ENCODE measurements at places on chromosomes 5 and 9. TPM values are rescaled to one million over a fixed set of nuclear protein-coding genes. Genes with fewer than 3 reads are reported as not detected.

GRCh38 chr5:180670586-180671359, 21.4 kb upstream of the FLT4 start:
- DNase-seq = no peak

DNA sequence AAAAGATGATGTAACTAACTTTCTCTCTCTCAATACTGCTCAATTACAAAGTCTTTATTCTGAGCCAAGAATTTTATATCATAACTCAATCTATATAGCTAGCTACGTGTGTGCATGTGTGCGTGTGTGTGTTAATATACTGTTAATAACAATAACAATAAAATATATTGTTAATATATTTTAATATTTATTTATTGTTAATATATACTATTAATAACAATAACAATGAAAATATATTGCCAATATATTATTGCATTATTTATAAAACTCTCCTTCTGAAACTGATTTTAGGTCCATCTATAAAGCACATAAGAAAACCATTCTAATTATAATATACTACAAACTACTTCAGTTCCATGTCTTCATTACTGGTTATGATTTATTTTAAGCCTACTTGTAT, 60.6 kb downstream of the RASEF start:
- DNase-seq = no peak

The SLC6A7 gene
- not detected for total RNA-seq

GRCh38 chr5:154993461-154993860, 20.1 kb upstream of the KIF4B start:
- DNase-seq = no peak

DNA sequence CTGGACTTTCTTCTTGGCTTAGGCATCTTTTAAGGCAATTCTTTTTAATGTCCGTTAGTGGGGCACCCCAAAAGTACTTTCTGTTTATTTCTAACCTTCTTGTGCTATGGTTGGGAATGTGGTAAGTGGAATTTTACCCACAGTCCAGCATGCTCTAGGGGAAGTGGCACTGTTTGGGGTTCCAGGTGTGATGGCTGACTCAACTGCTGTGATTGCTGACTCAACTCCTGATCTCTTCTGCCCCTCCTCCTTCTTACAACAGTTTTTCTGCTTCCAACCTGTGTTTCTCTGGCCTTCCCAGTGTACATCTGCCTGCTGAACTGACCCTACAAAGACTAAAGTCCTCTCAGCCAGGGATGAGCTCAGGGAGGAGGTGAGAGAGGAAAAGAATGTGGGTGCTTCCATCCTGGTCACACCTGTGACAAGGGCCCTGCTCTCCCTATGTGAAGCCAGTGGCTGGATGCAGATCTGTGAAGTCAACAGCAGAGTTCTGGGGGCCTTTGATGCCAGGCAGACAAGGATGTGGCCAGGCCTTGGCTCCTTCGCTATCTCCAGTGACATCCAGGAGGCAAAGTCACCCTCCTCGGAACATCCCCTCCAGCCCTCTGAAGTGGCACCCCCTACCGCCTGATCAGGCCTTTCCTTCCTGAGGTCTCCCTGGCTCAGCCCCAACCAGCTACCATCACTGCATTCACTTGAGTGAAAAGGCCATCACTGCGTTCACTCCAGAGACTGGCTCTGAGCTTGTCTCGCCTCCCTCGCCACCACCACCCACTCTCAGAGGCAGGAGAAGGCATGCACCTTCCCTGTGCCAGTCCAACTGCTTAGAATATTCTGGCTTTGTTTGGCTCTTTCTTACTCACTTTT, 72.2 kb downstream of the C5orf15 start:
- no peak for DNase-seq

DNA sequence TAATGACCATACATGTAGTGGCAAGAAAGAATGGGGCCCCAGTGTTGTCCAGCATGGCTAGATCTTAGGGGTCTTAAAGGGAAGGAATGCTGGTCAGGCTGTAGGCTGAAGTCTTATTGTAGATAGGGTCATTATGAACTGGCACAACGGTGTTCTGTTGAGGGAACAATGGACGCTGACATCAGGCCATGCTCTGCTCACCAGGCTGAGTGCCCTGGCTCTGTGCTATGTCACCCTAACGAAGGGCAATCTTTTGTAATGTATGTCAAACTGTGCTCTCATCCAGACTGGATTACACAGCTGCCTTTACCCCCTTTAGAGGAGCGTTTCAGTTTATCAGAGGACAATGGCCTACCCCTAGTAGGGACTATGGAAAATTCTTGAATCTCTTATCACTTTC, 14.6 kb upstream of the ZNF608 start:
- DNase-seq = no peak

- DNase-seq = no peak
Observed at GRCh38 chr9:122562134-122562760, 9.3 kb downstream of the OR1N2 start.

The C9 gene
- not detected for total RNA-seq

GRCh38 chr9:108363311-108363710, 492.5 kb downstream of the ACTL7B start:
- peak; percentile 17 for DNase-seq

The SLC34A1 gene
- total RNA-seq = not detected

- DNase-seq = no peak
Observed at GRCh38 chr5:143334903-143335302, 68.6 kb downstream of the NR3C1 start.

The PTPRD gene
- total RNA-seq = 0.78 TPM

DNA sequence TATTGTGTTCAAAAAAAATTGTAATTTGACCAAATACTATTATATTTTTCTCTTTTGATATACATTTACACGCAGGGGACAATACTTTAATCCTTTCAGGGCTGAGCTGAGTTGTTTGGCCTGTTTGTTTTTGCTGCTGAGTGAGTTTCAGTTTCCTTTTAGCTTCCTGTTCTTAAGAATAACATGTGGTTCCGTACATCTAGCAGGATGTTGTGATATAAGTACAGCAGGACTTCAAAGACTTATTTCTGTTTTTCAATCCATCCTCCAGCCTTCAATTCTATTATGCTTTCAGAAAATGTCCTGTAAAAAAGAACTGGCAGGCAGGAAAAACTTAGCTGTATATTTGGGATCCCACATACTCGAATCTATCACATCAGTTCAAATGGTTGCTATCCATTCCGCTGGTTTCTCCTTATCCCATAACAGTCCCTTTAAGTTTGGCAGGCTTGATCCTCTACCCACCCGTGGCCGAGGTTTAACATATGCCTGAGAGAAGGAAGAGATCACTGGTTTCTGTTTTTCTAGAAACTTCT, 1037.3 kb upstream of the ACO1 start:
- DNase-seq = no peak

The ADAMTSL1 gene
- total RNA-seq = 0.58 TPM

The NFIB gene
- total RNA-seq = 40.9 TPM

The CD72 gene
- total RNA-seq = 18.3 TPM

The SCAMP1 gene
- 20.5 TPM for total RNA-seq

The SLC45A2 gene
- not detected for total RNA-seq

GRCh38 chr5:136020383-136021015, 8.3 kb upstream of the TGFBI start:
- no peak for DNase-seq

The DBN1 gene
- 16.3 TPM for total RNA-seq

GRCh38 chr9:108852079-108852478, 3.7 kb downstream of the ACTL7B start:
- no peak for DNase-seq

GRCh38 chr9:95092262-95093072, 225.0 kb downstream of the FANCC start:
- DNase-seq = peak; percentile 56

DNA sequence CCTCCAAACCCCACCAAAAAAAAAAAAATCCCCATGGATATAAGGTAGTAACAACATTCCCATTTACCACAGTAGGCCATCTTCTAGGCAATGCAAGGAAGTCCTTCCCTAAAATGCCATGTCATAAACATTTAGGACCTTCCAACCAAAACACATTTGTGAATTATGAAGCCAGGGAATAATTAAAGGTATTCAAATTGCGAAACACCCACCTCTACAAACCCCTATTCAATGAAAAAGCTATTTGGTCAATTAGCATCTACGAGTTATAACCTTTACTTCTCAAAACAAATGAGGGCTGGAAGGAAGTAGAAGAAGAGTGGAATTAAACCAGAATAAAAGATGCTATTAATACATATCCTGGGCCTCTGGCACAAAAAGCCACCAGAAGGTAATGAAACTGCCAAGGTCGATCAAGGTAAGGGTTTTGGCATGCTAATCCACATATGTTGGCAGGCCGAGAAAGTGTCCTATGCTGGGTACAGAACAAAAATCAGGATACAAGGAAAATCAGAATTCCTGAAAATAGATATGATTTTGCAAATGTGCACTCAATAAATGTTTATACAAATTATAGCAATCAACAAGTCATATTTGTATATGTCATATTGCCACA, 47.7 kb downstream of the MTMR12 start:
- no peak for DNase-seq

DNA sequence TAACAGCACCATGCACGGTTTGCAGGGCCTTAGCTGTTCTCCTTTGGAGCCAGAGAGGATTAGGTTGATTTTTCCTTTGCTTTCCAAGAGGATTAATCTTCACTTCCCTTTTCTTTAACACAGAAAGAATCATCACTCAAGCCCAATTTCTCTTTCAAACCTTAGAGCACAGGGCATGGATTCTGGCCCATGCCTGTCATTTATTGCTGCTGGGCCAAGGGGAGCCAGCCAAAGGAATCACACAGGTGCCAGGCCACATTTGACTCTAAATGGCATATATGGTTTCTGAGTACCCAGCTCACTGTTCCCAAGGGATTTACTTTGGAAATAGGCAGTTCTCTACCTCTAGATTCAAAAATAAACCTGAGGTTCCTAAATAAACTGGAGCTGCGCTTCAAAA, 58.3 kb downstream of the FBXL7 start:
- no peak for DNase-seq

DNA sequence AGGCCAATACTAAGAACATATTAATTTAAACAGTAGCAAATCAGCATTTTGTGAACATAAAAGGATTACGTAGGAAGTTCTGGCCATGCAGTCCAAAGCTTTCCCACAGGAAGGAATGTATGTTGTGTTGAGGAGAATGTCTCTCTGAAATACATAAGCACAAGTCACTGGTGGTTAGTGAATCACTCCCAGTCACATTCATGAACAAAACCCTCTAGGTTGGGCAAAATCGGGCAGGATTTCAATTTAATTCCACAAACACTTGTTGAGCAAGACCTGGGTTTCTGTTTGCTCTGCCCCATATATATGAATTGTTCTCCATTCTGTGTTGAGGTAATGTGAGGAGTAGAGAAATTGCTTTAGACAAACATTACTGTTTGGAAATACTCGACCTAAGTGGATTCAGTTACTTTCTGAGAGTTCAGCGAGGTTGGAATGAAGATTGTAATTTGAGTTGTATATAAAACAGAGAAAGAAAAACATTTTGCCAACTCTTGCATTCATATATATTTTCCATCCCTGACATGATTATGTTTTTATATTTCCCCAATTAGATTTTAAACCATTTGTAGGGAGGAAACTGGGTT, 127.6 kb upstream of the RPS23 start:
- DNase-seq = no peak

- DNase-seq = no peak
Observed at GRCh38 chr9:73468716-73469115, 317.1 kb downstream of the ANXA1 start.

- peak; percentile 60 for DNase-seq
Observed at GRCh38 chr5:72510610-72511181, 3.5 kb upstream of the ZNF366 start.

The CACFD1 gene
- total RNA-seq = 7.0 TPM

DNA sequence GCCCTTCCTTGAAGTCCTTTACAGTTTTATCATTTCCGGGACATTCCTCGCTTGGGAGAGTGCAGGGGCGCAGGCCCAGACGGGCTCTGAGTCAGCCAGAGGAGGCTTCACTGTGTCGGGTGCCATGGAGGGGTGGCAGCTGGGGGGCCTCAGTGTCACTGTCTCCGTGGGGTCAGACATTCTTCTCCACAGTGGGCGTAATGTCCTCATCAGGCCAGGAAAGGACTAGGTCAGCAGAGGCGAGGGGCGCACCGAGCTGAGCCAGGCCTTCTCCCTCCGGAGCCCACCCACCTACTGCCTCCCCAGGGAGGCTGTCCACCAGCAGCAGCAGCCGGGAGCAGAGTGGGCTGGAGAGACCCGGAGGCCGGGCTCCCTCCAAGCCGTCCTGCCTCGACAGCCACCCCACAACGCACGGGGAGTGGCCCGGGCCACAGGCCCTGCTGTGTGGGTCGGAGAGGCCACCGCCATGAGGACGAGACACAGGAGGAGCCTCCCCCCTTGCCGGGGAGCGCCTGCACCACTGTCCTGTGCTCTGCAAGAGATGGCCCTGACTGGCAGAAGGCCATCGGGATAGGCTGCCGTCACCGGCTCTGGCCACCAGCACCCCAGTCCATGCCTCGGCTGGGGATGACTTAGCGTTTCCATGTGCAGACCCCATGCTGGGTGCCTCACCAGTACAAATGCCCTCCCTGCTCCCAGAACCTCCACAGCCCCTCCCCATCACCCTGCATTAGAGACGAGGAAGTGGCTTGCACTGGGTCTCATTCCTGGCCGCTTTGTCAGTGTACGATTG, 26.5 kb downstream of the SARDH start:
- peak; percentile 9 for DNase-seq

DNA sequence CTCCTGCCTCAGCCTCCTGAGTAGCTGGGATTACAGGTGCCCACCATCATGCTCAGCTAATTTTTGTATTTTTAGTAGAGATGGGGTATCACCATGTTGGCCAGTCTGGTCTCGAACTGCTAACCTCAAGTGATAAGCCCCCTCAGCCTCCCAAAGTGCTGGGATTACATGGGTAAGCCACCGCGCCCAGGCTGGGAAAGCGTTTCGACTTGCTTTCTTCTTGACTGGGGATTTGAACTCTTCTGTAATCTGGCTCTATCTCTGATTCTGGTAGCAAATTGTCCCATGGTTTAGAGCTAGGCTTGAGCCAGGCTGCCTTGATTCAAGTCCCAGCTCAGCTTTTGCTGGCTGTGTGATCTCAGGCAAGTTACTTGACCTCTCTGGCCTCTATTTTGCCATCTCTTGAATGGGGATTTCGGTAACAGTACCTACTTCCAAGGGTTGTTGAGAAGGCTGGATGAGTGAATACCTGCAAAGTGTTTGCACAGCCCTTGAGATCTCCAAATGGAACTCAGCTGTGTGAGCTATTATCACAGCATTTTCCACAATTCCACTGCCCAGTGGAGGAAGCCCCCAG, 20.5 kb upstream of the MVB12B start:
- DNase-seq = no peak

GRCh38 chr5:178583279-178583678, 6.9 kb downstream of the COL23A1 start:
- no peak for DNase-seq

The EIF4E1B gene
- total RNA-seq = not detected

DNA sequence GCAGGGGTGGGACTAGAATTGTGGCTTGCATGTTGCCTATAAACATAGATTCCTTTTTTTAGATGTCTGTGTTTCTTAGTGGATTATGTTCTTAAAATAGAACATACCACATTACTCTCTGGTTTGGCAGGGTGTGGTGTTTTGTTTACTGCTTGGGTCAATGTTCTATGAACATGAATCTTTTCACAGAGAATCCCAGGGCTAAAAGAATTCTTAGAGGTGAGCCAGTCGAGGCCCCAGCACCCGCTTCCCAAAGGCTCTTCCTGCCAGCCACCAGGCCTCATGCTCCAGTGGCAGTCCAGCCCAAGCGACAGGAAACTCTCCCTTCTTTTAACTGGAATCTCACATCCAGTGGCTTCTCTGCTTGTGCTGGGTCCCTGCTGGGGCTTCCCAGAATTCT, 126.6 kb downstream of the C9orf152 start:
- no peak for DNase-seq
